ENCODE measurements at places on chromosomes 2 and 18. TPM values are rescaled to one million over a fixed set of nuclear protein-coding genes. Genes with fewer than 3 reads are reported as not detected.

TNS1 gene
- polyA plus RNA-seq = 111 TPM

DNA sequence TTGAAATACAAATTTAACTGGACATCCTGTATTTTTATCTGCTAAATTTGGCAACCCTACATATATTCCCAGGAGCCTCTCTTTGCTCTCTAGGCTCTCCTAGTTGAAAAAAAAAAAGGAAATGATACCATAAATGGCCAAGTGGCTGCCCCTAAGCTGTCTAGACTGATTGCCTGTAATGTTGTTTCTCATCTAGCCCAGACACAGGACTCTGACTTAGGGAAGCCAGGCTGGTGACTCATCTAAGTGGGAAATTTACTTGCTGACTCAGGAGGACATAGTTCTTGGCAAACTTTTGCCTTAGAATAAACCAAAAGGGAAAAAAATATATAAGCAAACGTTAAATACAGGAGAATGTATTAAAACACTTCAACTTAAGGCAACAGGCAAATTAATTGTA, 14.6 kb upstream of the ITGAV start:
- no peak for DNase-seq

LRRC30 gene
- 4.2 TPM for polyA plus RNA-seq

CACNB4 gene
- polyA plus RNA-seq = 3.9 TPM

SCN7A gene
- 33.2 TPM for polyA plus RNA-seq

DNA sequence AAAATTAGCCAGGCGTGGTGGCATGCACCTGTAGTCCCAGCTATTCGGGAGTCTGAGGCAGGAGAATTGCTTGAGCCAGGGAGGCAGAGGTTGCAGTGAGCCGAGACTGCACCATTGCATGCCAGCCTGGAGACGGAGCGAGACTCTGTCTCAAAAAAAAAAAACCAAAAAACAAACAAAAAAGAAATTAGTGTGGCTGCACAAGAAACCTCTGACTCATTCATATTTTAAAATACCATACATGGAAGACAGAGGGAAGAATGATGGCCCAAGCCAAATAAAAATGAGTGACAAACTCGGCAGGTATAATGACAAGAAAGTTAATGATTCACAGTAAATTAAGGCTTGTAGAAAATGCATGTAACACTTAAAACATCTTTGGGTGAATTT, 875.8 kb downstream of the EPHA4 start:
- DNase-seq = no peak

DNA sequence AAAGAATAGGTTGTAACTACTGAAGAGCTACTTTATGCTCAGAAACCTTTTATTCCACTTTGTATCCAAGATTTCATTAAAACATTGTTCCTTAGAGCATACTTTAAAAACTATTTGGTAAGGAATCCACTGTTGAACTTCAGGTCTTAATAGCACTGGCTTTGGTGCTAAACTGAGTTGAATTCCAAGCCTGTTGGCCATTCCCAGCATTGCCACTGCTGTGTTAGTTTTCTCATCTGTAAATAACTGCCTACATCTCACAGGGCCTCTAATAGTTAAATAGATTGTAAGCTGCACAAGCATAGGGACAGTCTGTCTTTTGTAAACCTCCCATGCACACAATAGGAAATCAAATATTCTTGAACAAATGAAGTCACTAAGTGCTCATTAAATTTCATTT, 86.6 kb downstream of the ORC4 start:
- no peak for DNase-seq

OSBPL6 gene
- polyA plus RNA-seq = 6.2 TPM

DNA sequence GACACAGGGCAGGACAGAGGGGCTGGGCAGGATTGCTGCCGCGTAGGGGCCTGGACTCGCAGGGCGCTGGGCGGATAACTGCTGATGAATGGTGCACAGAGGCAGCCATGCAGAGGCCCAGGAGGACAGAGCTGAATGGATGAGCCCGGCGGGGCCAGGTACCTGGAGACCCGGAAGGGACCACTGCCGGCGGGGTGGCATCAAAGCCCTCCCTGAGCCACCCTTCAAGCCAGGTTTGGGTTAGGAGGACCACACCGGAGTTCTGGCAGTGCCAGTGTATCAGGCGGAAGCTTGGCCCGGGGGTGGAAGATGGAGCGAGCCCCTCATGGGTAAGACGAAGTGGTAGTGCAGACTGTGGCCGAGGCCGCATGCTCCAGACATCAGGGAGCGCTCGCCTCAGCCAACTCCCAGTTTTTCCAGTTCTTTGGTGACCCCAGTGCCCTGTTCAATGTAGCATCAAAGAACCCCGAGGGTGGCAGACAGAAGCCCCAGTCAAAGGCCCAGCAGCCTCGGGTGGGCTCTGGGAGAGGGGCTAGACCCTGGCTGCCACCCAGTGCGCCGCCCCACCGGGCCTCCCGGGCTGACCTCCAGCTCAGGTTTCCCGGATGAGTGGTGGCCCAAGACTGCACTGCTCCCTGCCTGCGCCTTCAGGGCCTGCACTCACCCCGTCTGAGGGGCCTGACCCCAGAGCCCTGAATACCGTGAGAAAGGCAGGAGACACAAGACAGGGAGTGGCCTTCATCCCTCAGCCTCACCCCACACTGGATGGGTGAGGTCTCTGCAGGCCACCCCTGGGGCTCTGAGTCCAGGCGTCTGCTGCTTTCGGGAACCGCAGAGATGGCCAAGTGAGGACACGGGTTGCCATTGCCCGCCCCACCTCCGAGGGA, 50.9 kb downstream of the ACAA2 start:
- DNase-seq = no peak

GRCh38 chr2:237438080-237438940, 24.3 kb upstream of the COL6A3 start:
- DNase-seq = no peak

DNA sequence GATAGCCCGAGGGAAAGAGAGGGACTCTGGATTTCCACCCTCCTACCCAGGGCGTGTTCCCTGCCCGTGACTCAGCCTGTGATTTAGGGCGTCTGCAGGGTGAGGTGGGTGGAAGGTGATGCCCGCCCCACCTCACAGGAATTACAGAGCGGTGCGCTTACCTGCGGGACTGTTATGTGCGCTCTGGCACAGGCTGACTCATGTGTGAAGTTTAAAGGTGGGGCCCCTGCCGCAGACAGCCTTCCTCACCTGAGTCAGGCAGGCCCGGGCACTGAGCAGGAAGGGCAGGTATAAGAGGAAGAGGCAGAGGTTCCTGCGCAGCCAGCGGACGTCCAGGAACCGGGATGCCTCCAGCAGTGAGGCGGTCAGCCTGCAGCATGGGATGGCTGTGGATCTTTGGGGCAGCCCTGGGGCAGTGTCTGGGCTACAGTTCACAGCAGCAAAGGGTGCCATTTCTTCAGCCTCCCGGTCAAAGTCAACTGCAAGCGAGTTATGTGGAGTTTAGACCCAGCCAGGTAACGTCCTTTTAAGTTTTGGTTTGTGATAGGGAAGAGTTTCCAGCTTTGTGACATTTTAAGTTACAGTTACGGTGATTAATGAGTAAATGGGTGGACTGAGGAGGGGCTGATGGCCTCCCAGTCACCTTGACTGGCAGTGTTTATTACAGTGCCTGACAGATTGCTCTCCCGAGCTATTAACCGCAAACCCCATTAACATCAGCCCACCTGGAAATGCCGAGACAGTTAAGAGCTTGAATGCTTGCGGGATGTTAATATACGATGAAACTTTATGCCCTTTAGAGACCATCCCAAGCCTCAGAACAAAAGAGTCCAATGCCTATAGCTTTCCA, 141.6 kb upstream of the TTC39C start:
- DNase-seq = no peak

RAB6C gene
- polyA plus RNA-seq = 0.24 TPM

KLHL41 gene
- polyA plus RNA-seq = 4,199 TPM

- no peak for DNase-seq
Measured at GRCh38 chr2:64325477-64325851, 128.5 kb upstream of the LGALSL start.

REEP1 gene
- polyA plus RNA-seq = 76.7 TPM

DNA sequence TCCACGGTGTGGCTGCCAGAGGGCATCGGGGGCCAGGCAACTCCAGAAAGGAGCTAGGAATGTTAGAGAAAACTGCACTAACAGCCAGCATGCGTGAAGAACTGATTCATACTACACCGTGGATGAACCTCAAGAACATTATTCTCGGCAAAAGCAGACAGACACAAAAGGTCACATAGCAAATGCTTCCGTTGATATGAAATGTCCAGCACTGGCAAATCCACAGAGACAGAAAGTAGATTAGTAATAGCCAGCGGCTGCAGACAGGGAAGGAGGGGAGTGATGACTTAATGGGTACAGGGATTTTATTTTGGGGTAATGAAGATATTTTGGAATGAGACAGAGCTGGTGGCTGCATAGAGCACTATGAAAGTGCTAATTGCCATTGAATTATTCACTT, 37.4 kb downstream of the SCTR start:
- no peak for DNase-seq

DNA sequence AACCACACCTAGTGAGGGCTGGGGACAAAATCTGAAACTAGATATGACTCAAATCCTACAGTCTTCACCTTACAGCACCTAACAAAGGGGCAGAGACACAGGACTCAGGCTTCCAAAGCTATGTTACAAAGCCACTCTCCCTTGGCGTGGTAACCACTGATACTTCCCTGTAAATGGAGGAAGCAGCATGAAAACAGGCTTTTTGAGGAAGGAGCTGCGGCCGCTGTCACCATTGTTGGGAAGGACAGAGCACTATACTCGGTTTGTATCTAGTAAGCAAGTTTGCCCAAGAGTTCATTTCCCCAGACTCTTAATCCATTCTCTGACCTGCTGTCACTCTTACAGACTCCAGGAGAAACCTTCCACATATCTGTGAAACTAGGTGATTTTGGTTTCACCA, 60.3 kb downstream of the LONRF2 start:
- no peak for DNase-seq

DHX57 gene
- polyA plus RNA-seq = 17.0 TPM

DNA sequence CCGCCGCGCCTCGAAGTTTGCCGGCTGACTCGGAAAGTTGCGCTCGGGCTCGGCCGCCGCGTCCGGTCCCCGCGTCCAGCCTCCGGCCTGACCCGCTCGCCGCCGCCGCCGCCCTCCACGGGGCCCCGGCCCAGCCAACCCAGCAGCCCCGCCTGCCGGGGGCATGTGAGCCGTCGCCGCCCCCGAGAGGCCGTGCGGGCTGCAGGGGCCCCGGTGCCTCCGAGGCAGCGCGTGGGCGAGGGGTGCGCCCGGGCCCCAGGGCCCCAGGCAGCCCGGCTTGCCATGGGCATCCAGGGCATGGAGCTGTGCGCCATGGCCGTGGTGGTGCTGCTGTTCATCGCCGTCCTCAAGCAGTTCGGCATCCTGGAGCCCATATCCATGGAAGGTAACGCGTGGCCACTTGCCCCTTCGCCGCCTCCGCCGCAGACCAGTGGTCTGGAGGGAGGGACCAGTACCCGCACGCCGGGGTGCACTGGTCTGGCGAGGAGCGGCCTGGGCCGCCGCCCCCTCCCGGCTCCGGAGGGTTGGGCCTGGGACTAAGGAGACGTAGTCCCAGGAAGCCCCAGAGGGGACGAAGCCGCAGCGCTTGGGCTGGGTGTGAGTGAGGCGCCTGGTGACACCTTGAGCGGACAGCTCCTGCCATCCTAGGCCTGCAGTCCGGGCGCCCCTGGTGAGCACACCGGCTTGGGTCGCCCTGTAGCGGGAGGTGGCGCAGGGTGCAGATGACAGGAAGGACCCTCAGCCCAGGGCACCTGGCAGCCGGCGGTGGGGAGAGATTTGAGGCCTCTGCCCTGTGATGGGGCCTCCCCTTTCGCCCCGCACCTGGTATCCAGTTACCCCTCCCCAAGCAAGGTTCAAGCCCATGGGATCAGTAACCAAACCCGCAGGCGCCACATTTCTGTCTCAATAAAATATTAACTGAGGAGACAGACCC, 49.9 kb downstream of the KCNIP3 start:
- DNase-seq = no peak

GRCh38 chr2:192578780-192579179, 384.0 kb upstream of the TMEFF2 start:
- no peak for DNase-seq

C2orf81 gene
- polyA plus RNA-seq = 2.2 TPM
